ENCODE measurements at places on chromosomes 3 and 15.

- DNase-seq = no peak
Measured at GRCh38 chr3:14201940-14202684, 23.5 kb downstream of the LSM3 start.

DNA sequence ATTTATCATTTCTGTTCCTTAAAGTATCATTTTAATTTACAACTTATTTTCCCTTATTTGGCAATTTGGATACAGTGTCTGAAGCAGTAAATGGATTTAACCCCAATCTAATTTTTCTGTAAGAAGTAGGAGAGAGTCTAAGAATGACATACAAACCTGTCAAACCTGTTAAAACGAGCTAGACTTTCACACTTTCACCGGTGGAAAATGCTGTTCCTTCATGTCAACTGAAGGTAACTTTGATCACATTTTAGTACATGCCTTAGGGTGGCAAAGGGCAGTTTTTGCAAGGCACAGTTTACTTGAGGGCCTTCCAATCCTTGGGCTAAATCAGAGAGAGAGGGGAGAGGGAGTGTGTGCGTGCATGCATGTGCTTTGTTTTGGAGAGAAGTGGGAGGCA, 221.4 kb downstream of the THSD4 start:
- DNase-seq = no peak

DNA sequence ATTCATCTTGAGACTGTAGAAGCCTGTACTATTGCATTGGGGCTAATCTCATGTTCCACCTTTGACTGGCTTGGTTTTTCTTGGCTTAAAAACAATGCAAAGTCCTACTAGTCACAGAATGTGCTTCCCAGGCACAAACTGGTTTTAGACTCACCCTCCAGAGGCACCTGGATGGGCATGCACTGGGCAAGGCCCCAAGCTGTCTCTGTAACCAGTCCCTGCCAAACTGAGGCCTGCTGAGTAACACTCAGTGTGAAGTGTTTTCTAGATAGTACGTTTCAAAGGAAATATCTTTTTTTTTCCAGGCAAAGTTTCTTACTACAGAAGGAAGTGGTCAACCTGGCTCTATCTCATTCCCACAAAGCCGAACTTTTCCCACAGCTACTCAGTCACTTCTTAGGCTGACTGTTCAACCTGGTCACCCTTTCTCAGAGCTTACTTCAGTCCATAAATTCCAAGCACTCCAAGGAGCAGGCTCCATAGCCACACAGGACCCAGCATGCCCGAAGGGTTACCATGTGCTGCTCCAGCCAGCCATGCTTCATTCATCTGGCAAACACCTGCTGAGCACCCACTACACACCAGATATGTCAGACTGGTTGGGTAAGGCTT, 57.4 kb downstream of the NPTN start:
- DNase-seq = no peak

DNA sequence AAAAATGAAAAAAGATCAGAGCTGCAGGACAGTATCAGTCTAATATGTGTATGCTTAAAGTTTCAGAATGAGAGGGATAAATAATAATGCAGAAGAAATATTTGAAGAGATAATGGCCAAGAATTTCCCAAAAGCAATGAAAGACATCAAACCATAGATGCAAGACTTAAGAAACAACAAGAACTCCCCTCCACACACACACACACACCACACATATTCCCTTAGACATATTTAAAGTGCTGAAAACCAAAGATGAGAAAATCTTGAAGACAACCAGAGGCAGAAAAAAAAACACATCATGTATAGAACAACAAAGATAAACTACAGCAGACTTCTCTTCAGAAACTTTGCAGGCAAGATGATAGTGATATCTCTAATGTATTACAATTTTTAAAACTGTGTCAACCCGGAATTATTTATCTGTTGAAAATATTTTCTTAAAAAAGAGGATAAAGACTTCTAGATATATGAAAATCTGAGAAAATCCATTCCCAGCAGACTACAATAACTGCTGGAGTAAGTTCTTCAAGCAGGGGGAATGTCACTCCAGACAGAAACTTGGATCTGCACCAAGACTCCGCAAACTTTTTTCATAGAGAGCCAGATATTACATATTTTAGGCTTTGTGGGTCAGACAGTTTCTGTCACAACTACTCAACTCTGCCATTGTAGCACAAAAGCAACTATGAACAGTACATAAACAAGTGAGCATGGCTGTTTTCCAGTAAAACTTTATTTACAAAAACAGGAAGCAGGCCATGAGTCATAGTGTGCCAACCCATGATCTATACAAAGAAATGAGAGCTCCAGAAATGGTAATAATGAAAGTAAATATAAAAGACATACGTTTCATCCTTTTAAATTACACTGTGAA, 223.4 kb upstream of the CGNL1 start:
- no peak for DNase-seq

GRCh38 chr15:50431204-50431603, 7.0 kb downstream of the USP8 start:
- no peak for DNase-seq

GRCh38 chr3:27669591-27669990, 52.5 kb downstream of the EOMES start:
- DNase-seq = no peak

- no peak for DNase-seq
Measured at GRCh38 chr15:78054966-78055365, 22.5 kb downstream of the TBC1D2B start.

- no peak for DNase-seq
Measured at GRCh38 chr3:196677353-196677752, 34.7 kb downstream of the CEP19 start.

DNA sequence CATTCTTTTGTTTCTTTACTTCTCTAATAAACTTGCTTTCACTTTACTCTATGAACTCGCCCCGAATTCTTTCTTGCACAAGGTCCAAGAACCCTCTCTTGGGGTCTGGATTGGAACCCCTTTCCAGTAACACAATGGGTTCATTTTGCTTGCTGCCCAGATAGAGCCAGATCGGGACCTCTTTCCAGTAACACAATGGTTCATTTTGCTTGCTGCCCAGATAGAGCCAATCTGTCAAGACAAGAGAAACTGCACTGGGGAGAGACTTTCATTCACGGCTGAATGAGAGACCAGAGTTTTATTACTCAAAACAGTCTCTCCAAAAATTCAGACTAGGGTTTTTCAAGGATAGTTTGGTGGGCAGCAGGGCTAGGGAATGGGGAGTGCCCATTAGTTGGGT, 25.4 kb downstream of the METTL6 start:
- no peak for DNase-seq

GRCh38 chr15:92492551-92493115, 99.0 kb downstream of the ST8SIA2 start:
- DNase-seq = no peak

GRCh38 chr3:170840291-170840859, 29.6 kb downstream of the RPL22L1 start:
- no peak for DNase-seq

- no peak for DNase-seq
Measured at GRCh38 chr3:56397798-56398197, 70.5 kb downstream of the ERC2 start.
